Omental fat pad (tissue), 4 donors: ENCODE measurements at places on chromosomes 2 and 18. TPM values are rescaled to one million over a fixed set of nuclear protein-coding genes. Genes with fewer than 3 reads are reported as not detected.

The UPP2 gene
- total RNA-seq: not detected

The SLC16A14 gene
- 2.9 TPM for total RNA-seq

The GLI2 gene
- total RNA-seq: 1.4 TPM

The KCNJ3 gene
- not detected for total RNA-seq

The CFC1 gene
- 0.50 TPM for total RNA-seq

The XIRP2 gene
- not detected for total RNA-seq

The SLC20A1 gene
- total RNA-seq: 141 TPM

The SP5 gene
- not detected for total RNA-seq

The STK11IP gene
- 16.8 TPM for total RNA-seq

The CRYBA2 gene
- not detected for total RNA-seq

The MAP3K19 gene
- not detected for total RNA-seq

The PRADC1 gene
- total RNA-seq: 38.0 TPM

The RSAD2 gene
- total RNA-seq: 3.5 TPM

The GCG gene
- not detected for total RNA-seq

The AQP12B gene
- not detected for total RNA-seq

The PAX3 gene
- total RNA-seq: not detected

The TGFA gene
- total RNA-seq: 1.2 TPM

The MC5R gene
- not detected for total RNA-seq

The KLHL14 gene
- total RNA-seq: 0.79 TPM

The ARHGAP15 gene
- total RNA-seq: 26.5 TPM

The IL37 gene
- not detected for total RNA-seq

The NOSTRIN gene
- total RNA-seq: 16.3 TPM

The LYPD6 gene
- total RNA-seq: 1.2 TPM

The GRHL1 gene
- 15.1 TPM for total RNA-seq

The ST8SIA3 gene
- not detected for total RNA-seq

The CCDC148 gene
- total RNA-seq: not detected

The CRYGD gene
- total RNA-seq: not detected

The HEATR5B gene
- total RNA-seq: 37.1 TPM

The ATP6V1C2 gene
- total RNA-seq: 0.63 TPM

The SIGLEC15 gene
- 2.5 TPM for total RNA-seq

The SERPINB5 gene
- total RNA-seq: not detected

The POTEI gene
- not detected for total RNA-seq

The NGEF gene
- not detected for total RNA-seq
